Naive B cell (primary cell): ENCODE measurements at places on chromosomes 11 and 22. TPM values are rescaled to one million over a fixed set of nuclear protein-coding genes. Genes with fewer than 3 reads are reported as not detected.
A peak's percentile ranks its signal among the peaks of the same experiment; 100 is the strongest.

DNA sequence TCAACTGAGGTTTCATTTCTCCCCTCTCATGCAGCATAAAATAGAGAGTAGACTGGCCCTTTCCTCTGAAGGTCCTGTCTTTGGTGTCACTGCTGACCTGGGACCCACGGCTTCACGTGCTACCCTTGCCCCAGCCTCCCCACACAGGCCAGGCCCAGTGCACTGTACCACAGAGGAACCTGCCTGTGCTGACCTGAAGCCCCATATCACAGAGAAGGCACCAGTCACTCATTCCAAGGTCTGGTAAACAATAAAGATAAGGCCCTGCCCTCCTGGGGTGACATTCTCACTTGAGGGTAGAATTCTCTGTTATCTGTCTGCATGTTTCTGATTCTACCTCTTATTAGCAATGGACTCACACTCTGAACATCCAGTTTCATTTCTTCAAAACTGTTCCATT lies 51.3 kb downstream of the RPL27A start:
- peaks cover 15% of the 10 kb centered on the region for H3K4me1 ChIP-seq
- no peaks in the 10 kb centered on the region for H3K36me3 ChIP-seq
- H3K4me3 ChIP-seq, result peak overlapping the region; percentile 56
- no peak for DNase-seq

DNA sequence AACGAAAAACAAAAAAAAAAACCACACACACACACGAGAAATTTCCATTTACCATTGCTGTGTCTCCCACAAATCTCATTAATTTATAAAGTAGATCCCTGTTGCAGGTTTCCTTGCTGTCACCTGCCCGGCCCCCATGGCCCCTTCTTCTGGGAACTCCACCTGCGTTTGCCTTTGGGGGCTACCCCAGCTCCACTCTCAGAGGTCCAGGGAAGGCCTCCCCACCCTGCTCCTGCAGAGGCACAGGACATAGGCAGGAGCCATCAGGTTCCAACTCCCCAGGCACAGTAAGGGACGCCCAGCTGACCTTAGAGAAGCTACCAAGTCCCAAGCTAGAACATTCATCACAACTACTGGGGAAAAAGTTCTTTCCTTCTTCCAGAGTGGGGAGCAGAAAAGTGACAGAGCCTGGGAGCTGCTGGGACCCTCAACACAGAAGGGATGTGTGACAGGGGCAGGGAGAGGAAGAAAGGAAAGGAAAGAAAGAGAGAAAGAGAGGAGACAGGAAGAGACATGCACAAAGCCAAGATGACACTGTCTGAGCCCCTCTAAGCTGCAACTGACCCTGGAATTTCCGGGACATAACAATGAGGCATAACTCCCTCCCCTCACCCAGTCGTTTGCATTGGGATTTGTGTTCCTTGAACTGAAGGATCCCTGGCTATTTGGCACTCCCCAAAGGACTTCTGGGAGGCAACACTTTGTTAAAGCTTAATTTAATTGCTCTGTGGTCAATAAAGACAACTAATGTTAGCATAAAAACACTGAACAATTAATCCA lies 175.7 kb downstream of the SHANK2 start:
- H3K4me1 ChIP-seq, result peaks cover 4% of the 10 kb centered on the region
- DNase-seq, result no peak
- H3K27me3 ChIP-seq, result peaks cover 21% of the 10 kb centered on the region
- H3K27ac ChIP-seq, result no peak overlapping the region

DNA sequence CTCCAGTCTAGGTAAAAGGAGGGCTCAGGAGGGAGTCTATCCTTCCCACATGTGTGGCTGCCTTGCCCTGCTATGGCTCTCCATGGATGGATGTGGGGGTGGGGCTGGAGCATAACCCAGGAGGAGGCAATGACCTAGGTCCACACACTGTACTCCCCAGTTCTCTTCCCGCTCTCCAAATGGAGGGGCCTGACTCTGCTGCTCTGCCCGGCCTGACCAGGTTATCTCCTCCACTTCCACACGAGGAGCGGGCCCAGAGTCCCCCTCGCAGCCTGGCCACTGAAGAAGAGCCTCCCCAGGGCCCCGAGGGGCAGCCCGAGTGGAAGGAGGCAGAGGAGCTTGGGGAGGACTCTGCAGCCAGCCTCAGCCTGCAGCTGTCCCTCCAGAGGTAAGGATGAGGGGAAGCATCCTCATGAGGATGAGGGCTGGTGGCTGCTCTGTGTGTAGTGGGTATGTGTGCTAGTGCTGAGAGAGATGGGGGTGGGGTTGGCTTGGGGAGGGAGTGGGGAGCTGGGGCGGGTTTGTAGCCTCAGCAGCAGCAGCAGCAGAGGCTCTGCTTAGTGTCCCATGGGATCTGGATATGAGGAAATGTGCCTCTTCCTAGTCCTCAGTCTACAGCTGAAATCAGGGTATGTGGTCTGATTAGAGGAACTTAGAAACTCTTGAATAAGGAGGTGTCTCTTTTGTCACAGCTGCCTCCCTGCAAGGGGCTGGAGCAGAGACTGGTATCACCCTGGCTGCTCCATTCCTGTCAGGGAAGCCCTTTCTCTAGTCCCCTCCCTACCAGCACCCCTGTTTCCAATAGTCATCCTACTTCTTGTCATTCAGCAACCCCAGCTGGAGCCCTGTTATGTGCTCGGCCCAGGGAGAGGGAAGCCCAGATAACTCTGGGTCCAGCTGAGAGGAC lies 54.1 kb downstream of the CEP164 start:
- no peaks in the 10 kb centered on the region for H3K4me1 ChIP-seq
- H3K4me3 ChIP-seq, result no peak overlapping the region
- no peak overlapping the region for H3K27ac ChIP-seq
- DNase-seq, result no peak
- no peaks in the 10 kb centered on the region for H3K27me3 ChIP-seq

Gene OSBPL5
- polyA plus RNA-seq, result 0.25 TPM

Gene OR5A1
- polyA plus RNA-seq, result not detected
